ENCODE measurements at places on chromosomes 7 and 10. TPM values are rescaled to one million over a fixed set of nuclear protein-coding genes. Genes with fewer than 3 reads are reported as not detected.
A peak's percentile ranks its signal among the peaks of the same experiment; 100 is the strongest.

Gene EVX1
- polyA plus RNA-seq = 1.4 TPM

GRCh38 chr7:70063927-70064326 lies 465.7 kb downstream of the AUTS2 start:
- DNase-seq = no peak

Gene ZNF107
- polyA plus RNA-seq = 2.4 TPM

DNA sequence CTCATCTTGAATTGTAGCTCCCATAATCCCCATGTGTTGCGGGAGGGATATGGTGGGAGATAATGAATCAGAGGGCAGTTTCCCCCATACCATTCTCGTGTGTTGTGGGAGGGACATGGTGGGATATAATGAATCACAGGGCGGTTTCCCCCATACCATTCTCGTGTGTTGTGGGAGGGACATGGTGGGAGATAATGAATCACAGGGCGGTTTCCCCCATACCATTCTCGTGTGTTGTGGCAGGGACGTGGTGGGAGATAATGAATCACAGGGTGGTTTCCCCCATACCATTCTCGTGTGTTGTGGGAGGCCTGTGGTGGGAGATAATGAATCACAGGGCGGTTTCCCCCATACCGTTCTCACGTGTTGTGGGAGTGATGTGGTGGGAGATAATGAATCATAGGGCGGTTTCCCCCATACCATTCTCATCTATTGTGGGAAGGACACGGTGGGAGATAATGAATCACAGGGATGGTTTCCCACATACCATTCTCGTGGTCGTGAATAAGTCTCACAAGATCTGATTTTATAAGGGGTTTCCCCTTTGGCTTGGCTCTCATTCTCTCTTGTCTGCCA lies 271.0 kb downstream of the MAD1L1 start:
- DNase-seq = no peak

- DNase-seq = peak; percentile 68
These were observed 122.7 kb downstream of the PRKAG2 start for GRCh38 chr7:151754142-151754590.

DNA sequence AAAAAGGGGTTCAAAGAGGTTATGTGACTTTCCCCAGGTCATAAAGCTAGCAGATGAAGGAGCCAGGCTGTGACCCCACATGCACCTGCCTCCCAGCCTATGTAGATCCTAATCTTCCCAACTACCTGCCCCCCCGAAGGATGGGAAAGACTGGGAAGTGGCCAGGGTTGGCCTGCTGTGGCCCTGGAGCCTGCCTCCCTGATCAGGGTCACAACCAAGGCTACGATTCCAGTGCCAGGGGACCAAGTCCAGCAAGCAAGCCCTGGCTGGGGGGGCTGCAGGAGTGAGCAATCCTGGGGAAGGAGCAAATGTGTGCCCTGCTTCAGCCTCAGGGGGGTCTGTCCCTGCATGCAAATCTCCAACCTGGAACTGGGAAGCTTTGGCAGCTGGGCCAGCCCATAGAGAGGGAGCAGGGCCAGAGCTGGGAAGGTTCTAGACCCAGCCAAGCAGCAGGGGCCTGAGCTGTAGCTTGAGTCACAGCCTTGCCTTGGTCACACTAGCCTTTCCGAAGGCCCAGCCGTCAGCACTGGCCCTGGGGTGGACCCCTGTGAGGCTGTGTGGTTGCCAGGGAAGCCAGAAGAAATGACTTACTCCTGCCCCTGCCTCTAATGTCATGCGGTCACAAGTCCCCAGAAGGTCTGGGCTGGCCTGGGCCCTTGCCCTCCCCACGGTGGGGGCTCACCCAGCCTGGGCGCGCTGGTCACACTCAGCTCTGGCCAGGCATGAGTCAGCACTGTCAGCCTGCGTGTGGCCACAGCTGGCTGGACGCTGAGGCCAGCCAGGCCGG lies 96.4 kb upstream of the ZMIZ1 start:
- DNase-seq = peak; percentile 75

DNA sequence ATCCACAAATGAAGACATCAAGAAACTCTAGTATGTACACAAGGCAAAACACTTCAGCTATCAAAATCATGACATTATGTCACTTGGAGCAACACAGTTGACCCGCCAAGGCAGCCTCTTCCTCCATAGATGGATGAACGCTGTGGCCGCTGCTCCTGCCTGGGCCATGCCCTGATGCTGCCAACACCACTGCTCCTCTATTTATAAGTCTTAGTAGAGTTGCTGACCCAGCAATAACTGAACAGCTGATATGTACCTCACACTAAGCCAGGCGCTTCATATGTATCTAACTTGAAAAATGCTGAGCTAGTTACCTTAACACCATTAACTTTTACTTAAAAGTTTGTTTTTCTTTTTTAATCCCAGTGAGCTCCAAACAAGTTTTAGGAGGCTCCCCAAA lies 131.9 kb downstream of the LYZL1 start:
- no peak for DNase-seq

DNA sequence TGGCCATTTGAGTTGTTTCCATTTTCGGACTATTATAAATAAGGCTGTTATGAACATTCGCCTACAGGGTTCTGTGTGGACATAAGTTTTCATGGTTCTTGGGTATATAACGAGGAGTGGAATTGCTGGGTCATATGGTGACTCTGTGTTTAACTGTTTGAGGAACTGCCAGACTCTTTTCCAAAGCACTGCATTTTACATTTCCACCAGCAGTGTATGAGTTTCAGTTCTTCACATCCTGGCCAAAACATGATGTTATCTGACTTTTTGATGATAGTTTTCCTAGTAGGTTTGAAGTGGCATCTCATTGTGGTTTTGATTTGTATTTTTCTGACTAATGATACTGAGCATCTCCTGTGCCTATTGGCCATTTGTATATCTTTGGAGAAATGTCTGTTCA lies 5.4 kb downstream of the SUV39H2 start:
- DNase-seq = no peak

- peak; percentile 44 for DNase-seq
These were observed 50.9 kb downstream of the INPP5A start for GRCh38 chr10:132588301-132589013.

Gene MALRD1
- 3.3 TPM for polyA plus RNA-seq

DNA sequence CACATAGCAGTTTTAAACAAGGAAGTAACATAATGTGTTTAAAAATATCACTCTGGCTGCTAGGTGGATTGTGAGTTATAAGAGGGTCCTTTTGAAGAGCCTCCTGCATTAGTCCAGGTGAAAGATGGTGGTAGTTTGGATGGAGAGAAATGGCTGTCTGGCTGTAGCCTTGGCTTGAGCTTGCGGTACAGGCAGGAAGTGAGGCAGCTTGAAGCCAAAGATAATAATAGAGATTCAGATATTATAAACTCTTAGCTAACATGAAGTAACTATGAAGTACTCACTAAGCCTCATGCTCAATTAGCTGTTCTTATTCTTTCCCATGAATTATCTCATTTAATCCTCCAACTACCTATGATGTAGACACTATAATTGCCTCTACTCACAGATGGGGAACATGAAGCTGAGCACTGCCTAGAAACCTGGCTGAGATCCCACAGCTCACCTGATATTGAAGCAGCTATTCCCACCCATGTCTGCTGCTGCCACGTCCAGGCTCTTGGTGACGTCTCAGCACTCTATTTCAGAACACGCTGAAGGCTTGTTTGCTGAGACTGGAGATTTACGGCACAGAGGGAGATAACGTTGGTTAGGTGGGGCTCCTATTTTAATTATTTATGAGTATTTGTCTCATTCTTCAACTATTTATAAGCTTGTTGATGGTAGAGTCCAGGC lies 10.4 kb downstream of the C10orf120 start:
- no peak for DNase-seq

DNA sequence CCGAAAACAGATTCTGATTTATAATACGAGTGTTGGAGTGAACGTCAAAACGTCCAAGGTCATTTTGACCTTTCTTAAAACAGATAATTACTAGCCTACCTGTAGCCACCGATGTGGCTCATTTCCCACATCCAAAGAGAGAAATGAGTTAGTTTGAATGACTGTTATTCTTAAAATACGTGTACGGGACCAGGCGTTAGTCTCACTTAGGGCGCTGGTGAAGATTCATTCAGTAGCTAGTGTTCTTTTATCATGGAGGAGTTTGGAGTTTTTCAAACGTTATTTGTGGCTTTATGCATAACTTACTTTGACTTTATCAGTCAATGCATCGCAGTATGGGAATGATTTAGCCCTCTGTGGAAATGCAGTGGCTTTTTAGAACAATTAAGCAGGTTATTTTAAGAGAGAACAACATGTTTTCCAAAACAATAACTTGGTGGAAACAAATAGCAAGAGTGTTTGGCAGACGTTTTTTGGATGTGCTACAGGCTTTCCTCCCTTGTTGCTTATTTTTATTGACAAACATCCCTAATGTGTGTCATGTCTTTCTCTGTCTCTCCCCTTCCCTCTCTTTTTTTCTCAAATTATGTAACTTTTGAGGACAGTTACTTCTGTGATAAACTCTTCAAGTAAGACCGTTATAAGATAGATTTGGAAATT lies 1.6 kb downstream of the BICC1 start:
- no peak for DNase-seq

Gene WDR86
- 2.8 TPM for polyA plus RNA-seq

GRCh38 chr10:29862923-29863614 lies 196.3 kb downstream of the JCAD start:
- DNase-seq = no peak

Gene EPO
- 0.65 TPM for polyA plus RNA-seq

- no peak for DNase-seq
These were observed 32.1 kb upstream of the SLC26A4 start for GRCh38 chr7:107628461-107629064.

Gene GIMAP7
- 3.4 TPM for polyA plus RNA-seq

GRCh38 chr10:132141076-132141475 lies 45.7 kb upstream of the DPYSL4 start:
- DNase-seq = no peak

Gene LIPF
- 1.3 TPM for polyA plus RNA-seq

DNA sequence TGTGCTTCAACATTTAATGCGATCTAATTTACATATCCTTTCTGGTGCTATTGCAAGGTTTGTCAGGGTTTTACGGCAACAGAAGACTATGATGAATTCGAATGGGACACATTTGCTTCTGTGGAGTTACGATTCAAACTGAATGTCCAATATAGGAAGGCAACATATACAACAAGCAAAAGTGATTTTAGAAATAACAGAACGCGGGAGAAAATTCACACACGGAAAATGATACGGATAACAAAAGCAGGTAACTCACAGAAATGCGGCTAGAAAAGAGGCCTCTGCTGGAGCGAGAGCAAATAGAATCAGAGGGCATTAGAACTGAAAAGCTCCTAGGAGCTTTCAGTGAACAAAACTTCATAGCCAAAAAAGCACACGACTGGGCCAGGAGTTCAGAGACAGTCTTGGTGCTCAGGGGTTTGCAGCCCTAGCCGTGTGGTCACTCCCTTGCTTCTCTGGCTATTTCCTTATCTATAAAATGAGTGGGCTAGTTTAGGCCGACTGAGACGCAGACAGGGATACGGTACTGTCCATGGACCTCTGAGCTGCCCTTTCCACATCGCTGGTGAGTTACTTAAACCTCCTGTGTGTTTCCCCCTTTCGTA lies 557 bp upstream of the TAX1BP1 start:
- no peak for DNase-seq

Gene CELF2
- polyA plus RNA-seq = 17.5 TPM

Gene CLRN3
- polyA plus RNA-seq = not detected

DNA sequence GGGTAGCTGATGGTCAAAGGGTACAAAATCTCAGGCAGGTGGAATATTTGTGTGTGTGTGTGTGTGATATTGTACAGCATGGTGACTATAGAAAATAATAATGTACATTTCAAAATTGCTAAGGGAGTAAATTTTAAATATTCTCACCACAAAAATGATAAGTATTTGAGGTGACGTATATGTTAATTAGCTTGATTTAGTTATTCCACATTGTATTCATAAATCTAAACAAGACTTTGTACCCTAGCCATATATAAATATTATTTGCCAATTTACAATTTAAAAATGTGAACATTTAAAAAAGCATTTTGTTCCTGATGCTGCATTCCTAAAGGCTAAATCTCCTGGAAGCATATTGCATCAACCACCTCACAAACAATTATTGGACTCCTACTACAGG lies 47.0 kb downstream of the PFKFB3 start:
- no peak for DNase-seq

DNA sequence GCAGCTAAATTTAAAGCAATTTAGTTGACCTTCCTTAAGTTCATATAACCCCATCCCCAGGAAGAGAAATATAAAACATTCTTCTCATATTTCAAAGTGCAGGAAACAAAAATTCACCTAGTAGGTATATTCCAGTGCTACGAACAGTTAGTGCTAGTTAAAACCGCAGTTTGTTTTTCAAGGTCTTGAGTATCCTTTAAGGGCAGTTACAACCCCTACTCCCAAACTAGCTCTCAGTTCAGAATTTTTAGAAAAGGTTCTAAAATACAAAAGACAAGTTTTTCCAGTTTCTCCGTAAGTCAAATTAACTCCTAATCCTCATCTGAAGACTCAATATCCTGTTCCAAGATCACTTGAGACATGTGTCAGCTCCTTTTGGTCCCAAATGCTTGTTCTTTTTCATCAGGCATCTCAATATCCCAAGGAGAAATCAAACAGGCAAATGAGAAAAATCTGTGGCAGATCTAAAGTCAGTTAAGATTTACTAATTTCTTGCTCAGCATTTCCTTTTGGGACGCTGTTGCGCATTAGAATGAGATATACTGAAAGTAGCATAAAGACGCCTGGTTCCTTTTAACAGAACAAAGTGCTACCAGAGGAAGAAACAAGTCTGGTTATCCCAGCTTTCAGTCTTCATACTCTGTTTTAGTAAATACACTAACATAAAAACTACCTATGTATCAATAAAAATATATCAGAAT lies 51.8 kb downstream of the ARHGAP12 start:
- no peak for DNase-seq

Gene CYP3A7
- polyA plus RNA-seq = not detected

Gene ING3
- 14.7 TPM for polyA plus RNA-seq

DNA sequence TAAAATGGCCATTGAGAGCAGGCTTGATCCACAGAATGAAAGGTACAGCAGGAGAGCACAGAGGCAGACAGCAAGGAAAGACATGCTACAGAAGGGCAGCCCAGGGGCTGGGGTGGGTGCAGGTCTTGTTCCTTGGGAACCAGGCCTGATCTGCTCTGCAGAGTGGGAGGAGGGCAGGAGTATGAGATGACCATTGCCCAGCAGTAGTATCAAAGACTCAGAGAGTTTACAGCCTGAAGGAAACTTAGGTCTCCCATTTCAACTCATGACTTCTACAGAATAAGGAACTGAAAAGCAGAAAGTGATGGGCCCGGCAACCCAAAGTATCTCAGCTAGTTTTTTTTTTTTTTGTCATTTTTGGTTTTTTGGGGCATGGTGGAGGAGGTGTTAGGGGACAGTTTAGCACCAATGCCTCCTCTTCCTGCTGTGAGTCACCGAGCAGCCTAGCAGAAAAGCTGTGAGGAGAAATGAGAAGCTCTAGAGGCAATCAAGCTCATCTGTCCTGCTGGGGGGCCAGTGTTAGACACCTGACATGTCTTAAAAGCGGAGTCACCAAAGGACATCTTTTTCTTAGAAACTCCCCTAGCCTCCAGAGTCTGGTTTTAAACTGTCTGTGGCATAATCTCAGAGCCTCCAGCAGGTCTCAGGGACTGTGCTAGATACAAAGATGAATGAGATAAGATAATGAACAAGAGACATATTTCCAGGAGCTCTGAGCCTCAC lies 34.3 kb upstream of the HERPUD2 start:
- DNase-seq = no peak

Gene DPYSL4
- 13.9 TPM for polyA plus RNA-seq

GRCh38 chr10:131946321-131946751 lies 35.4 kb downstream of the BNIP3 start:
- no peak for DNase-seq

All from testis (tissue), 5 donors.